ENCODE measurements at places on chromosomes 4 and X.

DNA sequence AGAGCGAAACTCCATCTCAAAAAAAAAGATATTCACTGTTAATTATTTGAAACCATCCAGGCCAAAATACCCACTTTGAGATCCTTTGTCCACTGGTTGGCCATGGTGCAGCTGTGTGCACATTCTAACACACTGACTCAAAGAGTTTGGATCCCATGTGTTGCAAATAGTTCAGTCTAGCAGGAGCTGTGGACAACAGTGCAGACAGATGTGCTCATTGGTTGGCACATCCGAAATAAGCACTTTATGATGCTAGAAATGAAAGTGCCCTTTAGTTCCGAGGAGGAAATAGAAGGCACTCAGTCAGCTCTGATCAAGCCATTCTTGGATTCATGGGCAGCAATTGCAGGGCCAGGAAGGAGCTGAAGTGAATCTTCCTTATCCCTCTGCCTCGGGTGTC, 63.0 kb upstream of the TMEM150C start:
- no peak for DNase-seq

GRCh38 chr4:26529479-26529878, 39.2 kb upstream of the CCKAR start:
- no peak for DNase-seq

DNA sequence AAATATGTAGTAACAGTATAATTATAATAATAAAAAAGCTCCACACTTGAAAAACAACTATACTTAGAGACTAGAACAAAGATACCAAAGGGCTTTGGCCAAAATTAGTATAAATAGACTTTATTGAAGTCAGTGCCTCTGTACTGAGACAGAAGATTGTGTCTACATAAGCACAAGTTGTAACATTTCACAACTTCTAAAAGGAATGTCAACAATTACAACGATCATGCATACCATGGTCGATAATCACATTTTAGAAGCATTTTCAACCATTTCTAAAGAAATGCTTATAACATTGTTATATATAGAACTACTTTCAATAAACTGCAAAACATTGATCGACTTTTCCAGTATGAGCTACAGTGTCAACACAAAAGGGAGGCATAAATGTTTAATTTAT, 57.0 kb downstream of the DHX15 start:
- DNase-seq: no peak

- DNase-seq: no peak
Observed at GRCh38 chr4:86512631-86513030, 81.5 kb upstream of the PTPN13 start.

- no peak for DNase-seq
Observed at GRCh38 chr4:123990310-123990870, 593.8 kb downstream of the SPRY1 start.

DNA sequence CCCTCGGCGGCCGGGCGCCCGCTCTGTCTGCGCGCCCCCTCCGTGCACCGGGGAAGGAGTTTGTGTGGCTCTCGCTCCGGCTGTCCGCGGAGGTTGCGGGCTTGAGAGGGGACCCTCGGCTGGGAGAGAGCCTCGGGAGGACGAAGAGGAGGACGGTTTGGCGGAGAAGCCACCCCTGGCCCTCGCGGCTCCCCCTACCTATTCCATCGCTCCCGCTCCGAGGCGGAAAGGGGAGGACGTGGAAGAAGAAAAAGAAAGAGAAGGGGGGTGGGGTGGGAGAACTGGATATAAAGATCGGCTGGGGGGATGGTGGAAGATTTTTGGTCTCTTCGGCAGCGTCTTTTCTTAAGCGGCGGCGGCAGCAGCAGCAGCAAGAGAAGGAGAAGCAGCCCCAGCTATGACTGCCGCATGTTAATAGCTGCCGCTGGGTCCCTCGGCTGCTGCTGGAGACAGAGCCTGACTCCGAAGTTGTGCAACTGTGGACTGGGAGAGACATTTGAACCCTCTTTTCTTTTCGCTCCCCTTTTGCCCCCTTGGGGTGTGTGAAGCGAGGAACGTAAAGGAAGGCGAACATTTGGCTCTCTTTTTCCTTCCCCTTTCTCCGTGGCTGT, 895 bp downstream of the ADGRL3 start:
- DNase-seq: peak; percentile 20

DNA sequence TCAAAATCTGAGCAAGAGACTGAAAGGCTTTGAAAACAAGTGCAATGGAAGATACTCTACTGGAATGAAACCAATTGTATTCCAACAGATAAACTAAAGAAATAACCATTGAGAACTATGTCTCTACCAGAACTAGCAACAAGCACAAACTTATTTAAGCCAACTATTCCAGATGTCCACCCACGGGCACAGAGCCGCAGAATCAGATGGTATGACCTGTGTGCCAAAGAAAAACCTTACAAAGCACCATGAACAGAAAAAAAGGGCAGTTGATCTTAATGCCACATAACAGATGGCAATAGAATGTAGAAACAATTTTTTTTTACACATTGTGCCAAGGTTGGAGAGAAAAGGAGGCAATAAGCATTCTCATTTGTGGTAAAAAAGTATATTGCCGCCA, 269.3 kb upstream of the ADGRL3 start:
- no peak for DNase-seq

DNA sequence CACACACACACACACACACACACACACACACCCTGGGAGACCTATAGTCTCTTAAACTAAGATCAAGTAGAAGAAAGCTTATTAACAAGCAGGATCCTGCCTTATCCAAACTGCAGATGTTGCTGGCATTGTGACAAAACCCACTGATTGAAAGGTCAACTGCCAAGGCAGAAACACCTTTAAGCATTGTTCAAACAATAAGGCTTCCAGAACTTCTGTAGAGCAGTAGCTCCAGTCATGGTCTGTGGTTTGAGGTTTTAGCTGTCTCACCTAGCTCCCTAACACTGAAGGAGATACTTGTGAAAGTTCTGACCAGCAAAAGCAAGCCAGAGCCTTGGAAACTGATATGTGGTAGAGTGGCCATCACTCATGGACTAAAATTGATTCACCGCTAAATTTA, 59.8 kb downstream of the PTCHD1 start:
- DNase-seq: no peak

All from progenitor cell of endocrine pancreas (in vitro differentiated cells).